Right renal cortex interstitium (tissue), 3 donors: ENCODE measurements at places on chromosomes 5 and 9. TPM values are rescaled to one million over a fixed set of nuclear protein-coding genes. Genes with fewer than 3 reads are reported as not detected.

- DNase-seq: no peak
These were observed 136.1 kb upstream of the ELAVL2 start for GRCh38 chr9:23962101-23962500.

GRCh38 chr9:95816716-95817115, 58.8 kb upstream of the ERCC6L2 start:
- DNase-seq: no peak

SPATA31A1 gene
- not detected for polyA plus RNA-seq

CCDC152 gene
- polyA plus RNA-seq: 15.4 TPM

GRCh38 chr9:715300-715699, 126.2 kb upstream of the DMRT1 start:
- DNase-seq: no peak

- DNase-seq: no peak
These were observed 1.3 kb downstream of the SEMA5A start for GRCh38 chr5:9544502-9545135.

GRCh38 chr5:158691631-158692255, 408.0 kb downstream of the EBF1 start:
- no peak for DNase-seq
